Kidney capillary endothelial cell (primary cell): ENCODE measurements at places on chromosomes 3 and 15.

GRCh38 chr3:189629803-189630455 lies 1.3 kb upstream of the TP63 start:
- no peak for DNase-seq

DNA sequence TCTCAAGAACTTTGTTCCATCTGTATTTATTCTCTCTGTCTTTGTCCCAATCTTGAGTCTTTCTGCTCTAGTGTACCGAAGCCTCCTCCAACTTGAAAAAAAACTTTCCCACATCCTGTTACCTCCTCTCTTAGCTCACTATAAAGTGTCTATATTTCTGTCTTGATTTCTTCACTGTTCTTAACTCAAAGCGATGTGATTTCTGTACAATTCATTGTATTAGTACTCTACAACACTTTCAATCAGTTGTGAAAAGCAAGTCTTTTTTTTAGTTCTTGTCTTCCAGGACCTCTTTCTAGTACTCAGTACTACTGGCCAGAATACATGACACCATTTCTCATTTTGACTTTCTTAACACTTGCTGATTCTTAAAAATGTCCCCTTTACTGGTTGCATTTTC lies 353.5 kb upstream of the SATB1 start:
- DNase-seq = no peak

GRCh38 chr15:71337197-71337845 lies 222.1 kb downstream of the THSD4 start:
- no peak for DNase-seq

- DNase-seq = no peak
Measured at GRCh38 chr3:138949002-138949418, 2.0 kb downstream of the FOXL2NB start.

DNA sequence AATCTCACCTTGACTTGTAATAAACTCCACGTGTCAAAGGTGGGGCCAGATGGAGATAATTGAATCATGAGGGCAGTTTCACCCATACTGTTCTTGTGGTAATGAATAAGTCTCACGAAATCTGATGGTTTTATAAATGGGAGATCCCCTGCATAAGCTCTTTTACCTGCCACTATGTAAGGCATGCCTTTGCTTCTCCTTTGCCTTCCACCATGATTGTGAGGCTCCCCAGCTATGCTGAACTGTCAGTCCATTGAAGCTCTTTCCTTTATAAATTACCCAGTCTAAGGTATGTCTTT lies 45.5 kb downstream of the SUCNR1 start:
- DNase-seq = no peak

DNA sequence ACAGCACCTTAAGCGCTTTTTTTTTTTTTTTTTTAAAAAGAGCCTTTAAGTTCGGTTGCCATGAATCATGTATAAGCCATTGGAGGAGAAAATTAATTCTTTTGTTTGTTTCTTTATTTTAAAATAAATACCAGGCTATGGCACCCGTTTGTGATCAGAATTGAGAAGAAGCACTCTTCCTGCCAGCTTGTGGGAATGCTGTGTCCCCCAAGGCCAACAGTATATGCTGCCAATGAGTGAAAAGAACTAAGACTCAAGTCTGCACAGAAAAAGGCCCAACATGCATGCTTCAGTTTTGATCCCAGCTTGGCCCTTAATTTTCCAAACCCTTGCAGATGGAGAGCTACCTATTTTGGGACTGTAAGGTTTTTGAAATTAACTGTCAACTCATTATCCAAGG lies 90.5 kb downstream of the LRRC3B start:
- no peak for DNase-seq

- DNase-seq = peak; percentile 53
Measured at GRCh38 chr15:90883976-90884718, at the start of gene FES. Gene FES, plus strand, starts transcription at chr15:90884504. Its CDS starts 542 bp downstream, at chr15:90885046.

DNA sequence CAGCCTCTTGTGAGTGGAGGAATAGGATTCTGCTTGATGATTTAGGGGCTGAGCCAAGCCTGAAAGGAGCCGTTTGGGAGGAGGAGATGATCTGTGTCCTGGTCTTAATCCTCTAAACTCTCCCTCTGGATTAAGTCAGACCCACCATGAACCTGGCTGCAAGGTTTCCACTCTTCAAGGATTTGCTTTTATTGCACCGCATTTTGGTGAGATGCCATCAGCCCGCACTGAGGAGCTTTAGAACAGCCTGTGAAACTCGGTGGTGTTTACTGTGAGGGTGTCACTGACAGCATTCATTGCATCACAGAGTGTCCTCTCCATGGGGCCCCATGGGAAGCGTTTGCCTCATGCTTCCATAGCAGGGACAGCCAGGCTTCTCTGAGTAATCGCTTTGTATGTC lies 59.2 kb downstream of the EPHB1 start:
- no peak for DNase-seq
